GM12892 (cell line): ENCODE measurements at places on chromosomes 13 and 19.

DNA sequence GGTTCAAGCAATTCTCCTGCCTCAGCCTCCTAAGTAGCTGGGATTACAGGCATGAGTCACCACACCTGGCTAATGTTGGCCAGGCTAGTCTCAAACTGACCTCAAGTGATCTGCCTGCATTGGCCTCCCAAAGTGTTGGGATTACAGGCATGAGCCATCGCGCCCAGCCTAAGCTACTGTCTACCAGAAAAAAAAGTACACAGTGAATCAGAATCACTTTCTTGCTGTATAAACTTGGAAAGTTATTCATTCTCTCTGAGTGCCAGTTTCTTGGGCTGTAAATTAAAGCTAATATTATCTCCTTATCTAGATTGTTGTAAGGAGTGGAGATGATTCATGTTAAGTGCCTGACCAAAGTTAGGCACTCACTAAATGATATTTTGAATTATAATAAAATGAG lies 242.8 kb downstream of the ENOX1 start:
- no peak for DNase-seq

DNA sequence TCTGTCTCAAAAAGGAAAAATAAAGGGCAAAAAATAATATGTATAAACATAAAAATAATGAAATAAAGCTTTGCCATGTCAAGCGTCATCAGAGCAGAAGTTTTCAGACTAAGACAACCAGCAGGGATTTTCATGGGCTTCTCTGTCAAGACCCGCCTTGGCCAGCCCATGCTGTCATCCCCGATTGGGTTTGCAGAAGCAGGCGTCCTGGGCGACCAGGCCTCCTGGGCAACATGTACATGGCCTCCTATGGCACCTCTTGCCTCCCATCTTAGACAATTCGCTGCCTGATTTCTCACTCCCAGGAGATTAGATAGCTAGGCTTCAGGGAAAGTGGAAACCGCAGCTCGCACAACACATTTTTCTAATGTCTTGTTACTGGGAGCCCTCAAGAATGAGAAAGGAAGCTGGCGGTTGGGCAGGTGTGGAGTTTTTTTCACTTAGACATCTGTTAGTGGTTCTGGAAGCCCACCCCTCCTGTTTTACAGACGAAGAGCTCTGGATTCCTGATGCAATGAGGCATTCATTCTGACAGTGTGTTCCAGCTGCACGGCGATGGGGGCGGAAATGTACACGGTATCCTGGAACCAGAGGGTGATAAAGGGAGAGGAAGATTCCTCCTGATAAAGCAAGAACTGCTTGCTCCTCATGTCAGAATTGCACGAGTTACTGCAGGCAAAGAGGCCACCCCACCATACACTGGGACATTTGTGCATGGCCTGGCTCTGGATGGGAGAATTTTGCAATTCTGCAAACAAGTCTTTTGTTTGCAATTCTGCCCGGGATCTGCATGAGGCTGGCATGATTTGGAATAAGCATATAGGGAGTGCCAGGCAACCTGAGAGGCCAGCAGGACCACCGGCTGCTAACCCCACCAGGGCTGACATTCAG lies 47.4 kb upstream of the KATNAL1 start:
- DNase-seq = no peak

DNA sequence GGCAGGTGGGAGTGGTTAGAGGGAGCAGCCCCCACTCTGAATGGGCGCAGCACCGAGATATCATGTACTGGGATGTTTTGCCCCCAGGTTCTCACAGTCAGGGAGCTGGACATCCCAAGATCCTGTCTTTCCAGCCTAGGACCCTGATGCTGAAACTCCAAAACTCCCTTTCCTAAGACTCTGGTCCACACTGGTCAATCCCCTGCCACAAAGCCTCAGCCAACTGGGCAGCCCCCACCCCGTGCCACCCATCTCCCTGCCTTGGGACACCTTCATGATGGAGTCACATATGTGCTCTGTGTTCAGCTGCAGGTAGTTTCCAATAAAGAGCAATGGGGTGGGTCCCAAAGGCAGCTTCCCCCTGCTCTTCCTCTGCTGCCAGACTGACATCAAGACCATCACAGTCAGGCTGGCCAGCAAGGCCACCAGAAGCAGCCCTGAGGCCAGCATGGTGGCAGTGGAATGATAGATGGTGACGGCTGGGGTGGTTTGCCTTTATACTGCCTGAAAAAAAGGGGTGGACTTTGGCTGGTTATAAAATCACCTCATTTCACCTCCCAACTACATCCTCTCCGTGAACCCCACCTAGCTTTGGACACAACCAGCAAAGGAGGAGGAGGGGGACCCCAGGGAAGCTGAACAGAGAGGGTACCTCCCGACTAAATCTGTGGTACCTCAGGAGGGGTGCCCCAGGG lies 36.3 kb downstream of the CYP2B6 start:
- no peak for DNase-seq

DNA sequence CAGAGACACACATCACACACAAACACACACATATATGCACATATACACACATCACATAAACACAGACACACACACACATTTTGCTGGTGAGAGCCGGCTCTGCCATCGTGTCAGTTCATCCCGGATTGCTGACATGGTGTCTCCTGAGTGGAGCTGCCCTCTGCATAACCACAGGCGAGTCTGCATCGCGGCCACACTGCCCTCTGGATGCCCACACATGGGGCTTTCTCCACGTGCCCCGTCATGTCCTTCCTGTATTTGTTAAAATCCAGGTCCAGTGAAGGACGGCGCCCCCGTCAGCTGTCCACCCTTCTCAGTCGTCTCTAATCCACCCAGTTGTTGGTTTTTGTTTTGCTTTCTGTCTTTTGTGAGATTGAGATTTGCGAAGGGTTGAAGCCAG lies 52.6 kb upstream of the F7 start:
- DNase-seq = no peak

GRCh38 chr19:43639519-43640423 lies at the start of gene CADM4:
TSS of gene CADM4 (minus strand) at chr19:43639850. CDS start at chr19:43639790, 60 bp downstream.
- DNase-seq = no peak

GRCh38 chr19:39448271-39448670 lies 2.9 kb downstream of the SUPT5H start:
- peak; percentile 48 for DNase-seq

DNA sequence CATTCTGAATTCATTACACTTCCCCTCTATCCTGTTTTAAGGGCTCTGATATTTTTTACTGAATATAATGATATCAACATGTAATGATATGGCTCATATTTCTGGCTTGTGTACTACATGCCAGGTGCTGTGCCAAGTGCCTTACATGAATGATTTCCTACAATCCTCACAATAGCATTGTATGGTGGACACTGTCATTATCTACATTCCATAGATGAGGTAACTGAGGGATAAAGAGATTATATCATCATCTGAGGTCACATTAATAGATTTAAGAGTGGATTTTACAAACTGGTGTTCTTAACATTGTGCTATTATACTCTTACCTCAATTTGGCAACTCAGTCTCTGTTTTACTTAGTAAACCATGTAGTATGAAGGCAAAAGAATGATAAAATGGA lies 502.0 kb downstream of the LIG4 start:
- DNase-seq = no peak

GRCh38 chr13:50677687-50678463 lies 165.6 kb downstream of the DLEU7 start:
- no peak for DNase-seq

DNA sequence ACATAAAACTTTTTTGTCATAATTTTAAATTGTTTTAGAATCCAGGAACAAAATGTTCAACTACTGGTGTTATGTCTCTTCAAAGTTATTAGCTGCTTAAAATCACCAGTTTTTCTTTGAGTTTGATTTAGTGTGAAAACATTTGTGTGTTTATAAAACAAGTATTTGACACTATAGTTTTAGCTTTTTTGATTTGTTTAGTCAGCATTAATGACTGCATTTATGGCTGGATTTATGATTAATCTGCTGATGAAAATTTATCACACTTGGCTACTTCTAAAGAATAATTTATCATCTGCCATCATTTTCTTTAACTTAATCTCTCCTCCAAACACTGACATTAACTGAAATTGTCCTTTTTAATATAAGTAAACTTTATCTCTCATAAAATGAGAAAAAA lies 1465.9 kb upstream of the SLC10A2 start:
- no peak for DNase-seq

DNA sequence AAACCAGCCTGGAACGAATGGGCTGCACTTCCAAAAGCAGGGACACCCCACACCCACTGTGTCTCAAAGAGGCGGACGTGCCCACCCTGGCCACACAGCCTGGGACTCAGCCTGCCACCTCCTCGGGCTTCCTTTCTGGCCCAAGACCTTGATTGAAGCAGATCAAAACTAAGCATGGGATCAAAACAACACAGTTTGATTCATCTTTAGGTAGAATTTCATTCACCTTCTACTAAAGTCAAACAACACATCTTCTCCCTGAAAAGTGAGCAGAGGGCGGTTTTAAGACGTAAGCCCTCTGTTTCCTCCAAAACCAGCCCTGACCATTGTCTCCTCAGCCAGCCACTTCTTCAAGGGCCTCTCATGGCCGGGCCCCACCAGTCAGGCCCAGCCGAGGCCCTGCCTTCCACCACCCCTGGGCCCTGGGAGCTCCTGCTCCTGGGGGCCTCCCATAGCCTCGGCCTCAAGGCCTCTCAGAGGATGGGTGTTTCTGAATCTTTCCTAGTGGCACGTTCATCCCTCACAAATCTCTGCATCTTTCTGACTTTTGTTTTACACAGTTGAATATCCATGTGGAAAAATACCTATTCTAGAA lies 6.3 kb upstream of the F10 start:
- DNase-seq = no peak

- DNase-seq = no peak
Observed at GRCh38 chr19:42272535-42272897, 3.5 kb downstream of the CIC start.

GRCh38 chr13:110627761-110628476 lies 12.6 kb downstream of the NAXD start:
- no peak for DNase-seq

- DNase-seq = no peak
Observed at GRCh38 chr13:24997367-24997967, 98.5 kb upstream of the PABPC3 start.
